ENCODE measurements at places on chromosomes 7 and 10. TPM values are rescaled to one million over a fixed set of nuclear protein-coding genes. Genes with fewer than 3 reads are reported as not detected.

DNA sequence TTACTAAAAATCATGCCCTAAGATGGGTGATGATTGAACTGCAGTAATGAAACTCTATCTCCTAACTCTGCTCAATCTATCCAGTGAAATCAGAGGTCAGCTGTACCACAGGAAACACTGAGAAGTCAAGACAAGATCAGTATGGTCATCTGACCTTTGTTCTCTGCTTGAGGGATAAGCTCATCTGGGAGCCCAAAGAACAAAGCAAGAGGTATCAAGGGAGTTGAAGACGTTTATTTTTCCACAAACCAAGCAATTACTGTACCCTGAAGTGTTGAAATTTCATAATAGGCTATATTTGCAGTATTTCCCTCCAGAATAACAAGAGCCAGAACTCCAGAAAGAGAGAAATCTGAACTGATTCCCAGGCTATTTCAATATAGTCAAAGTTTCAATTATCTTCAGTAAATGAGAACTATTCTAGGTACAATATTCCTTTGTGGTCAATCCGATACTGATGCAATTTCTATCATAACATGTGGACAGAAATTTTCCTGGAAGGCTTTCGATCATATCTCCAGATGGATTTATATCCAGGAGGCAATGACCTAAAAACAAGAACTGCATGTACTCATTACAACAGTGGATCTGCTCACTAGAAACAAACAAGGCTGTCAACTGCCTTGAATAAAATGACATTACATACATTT is 345.3 kb downstream of the TNS3 start:
- no peak for DNase-seq

- no peak for DNase-seq
These were observed 82.8 kb upstream of the ZNF716 start for GRCh38 chr7:57367171-57367570.

DNA sequence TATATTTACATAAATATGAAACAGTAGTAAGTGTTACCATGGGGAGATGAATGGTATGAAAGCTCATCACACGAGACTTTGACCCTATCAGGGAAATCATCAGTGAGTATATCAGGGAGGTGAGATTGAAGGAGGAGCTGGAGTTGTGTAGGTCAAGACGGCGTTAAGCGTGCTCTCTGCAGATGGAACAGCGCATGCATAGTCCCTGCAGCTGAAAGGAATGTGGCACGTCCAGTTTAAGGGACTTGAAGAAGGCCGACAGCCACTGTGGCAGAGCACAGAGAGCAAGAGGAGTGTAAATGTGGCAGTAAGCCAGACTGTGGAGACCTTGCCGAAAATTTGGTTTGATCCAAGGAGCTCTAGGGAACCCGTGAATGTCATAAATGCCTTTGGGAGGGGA is 38.9 kb downstream of the POU6F2 start:
- no peak for DNase-seq

DNA sequence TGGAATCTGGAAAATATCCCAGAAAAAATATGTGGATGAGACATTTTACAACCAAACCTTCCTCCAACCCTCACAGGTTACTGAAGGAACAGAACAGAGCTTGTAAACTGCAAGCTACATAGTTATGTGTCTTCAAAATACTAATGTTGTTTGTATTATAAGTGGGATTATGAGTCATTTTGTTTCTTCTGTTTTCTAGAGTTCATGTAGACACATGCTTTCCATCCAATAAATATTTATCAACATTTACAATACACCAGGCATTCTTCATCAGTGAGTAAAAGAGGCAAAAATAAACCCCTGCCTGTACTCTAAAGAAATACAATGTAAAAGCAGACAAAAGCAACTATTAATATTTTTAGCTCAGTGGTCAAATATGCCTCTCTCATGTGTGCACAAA is 38.0 kb upstream of the TES start:
- no peak for DNase-seq

- no peak for DNase-seq
These were observed 399.6 kb downstream of the DPP6 start for GRCh38 chr7:154451480-154452457.

Gene ZKSCAN1
- total RNA-seq, result 73.5 TPM

Gene NPFFR1
- 0.20 TPM for total RNA-seq
